ENCODE measurements at places on chromosomes 2 and 18. TPM values are rescaled to one million over a fixed set of nuclear protein-coding genes. Genes with fewer than 3 reads are reported as not detected.

DNA sequence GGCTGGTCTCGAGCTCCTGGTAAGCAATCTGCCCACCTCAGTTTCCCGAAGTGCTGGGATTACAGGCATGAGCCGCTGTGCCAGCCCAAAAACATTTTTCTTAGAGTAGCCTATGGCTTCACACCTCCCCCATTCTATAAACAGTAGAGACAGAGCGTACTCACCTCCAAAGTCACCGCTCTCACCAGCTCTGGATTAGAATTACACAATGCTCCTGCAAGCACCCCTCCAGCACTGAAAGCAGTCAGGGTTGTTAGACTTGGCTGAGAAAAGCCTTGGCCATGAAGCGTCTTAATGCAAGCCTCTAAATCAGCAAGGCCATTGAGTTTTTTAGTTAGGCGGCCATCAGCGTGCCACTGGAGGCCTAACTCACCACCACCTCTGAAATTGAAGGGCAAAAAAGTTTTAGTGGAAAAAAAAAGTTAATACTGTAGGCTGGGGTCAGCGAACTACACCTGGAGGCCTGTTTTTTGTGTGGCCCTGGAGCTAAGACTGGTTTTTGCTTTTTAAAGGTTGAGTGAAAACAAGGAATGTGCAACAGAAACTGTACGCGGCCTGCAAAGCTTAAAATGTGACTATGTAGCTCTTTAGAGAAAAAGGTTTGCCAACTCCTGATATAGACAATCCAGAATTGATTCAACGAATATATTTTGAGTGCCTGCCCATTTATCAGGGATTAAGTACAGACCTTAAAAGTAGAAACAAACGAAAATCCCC lies 34.6 kb downstream of the PREPL start:
- DNase-seq, result no peak

- DNase-seq, result no peak
Observed at GRCh38 chr2:44295633-44296359, 20.5 kb downstream of the SLC3A1 start.

DNA sequence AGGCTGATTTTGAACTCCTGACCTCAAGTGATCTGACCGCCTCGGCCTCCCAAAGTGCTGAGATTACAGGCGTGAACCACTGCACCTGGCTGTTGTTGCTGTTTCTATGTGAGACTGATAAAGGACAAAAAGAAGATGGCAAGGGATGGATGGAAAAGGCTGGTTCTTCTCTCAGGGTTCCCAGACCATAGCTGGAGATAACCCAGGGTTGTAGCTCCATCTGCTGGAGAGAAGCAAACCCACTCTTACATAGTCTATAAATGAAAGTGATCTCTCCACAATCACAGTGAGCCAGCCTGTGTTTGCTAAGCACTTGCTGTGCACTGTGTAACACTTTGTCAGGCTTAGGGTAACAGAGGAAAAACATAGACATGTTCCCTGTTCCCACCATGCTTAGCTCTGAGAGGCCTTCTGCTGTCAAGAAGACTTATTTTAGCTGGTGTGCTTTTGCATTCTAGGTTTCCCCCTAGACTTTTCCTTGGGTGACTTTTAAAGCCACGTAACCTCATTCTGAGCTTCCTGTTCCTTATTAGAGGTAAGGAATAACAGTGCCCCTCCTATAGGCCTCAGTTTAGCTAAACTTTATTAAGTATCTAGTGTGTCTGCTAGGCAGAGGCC lies 49.7 kb downstream of the LIMS1 start:
- no peak for DNase-seq

The SP5 gene
- total RNA-seq, result not detected

The ANKRD30BL gene
- total RNA-seq, result not detected

DNA sequence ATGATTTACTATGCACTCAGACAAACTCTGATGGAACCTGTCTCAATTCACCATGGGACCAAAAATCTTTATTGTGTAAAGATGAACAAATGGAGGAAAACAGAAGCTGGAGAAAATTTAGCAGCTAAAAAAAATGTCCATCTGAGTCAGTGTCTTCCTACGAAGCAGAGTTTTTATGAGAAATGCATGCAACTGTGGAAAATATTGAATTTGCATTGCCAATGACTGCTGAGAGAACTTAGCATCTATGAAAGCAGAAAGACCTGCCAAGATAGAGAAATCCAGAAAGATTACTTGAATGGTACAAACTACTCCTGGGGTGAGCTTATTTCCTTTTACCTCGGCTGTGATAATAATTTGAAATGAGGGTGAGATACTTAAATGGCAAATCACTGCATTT lies 289.7 kb upstream of the GCFC2 start:
- DNase-seq, result no peak

- no peak for DNase-seq
Observed at GRCh38 chr2:26838121-26838906, 9.6 kb upstream of the DPYSL5 start.

The EFEMP1 gene
- not detected for total RNA-seq

The C2orf80 gene
- not detected for total RNA-seq

- DNase-seq, result no peak
Observed at GRCh38 chr2:59029058-59029457, 787.9 kb upstream of the FANCL start.

DNA sequence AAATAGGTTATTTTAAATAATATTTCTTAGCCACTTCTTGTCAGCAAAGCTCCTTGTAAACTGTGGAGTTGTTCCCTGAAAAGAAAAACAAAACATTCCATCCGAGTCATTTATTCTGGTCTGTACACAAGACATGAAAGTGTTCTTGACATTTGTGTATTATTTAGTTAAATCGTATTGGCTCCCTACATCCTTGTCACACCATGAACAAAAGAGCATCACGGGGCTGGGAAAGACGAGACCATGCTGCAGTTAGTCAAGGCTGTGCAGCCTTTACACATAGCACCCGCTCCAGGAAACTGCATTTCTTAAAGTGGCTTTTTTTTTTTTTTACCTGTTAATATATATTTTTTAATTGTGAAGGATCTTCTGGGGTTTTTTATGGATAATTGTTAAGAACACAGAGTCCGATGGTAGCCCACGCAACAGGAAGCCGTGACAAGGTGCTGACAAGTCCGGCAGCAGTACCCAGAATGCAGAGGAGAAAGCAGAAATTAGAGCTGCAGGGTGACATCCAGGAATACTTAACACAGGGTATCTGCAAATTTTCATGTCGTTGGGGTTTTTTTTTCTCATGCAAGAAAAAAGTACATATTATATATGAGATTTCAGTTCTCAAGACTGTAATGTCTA lies 588.4 kb downstream of the ARHGAP15 start:
- DNase-seq, result no peak

DNA sequence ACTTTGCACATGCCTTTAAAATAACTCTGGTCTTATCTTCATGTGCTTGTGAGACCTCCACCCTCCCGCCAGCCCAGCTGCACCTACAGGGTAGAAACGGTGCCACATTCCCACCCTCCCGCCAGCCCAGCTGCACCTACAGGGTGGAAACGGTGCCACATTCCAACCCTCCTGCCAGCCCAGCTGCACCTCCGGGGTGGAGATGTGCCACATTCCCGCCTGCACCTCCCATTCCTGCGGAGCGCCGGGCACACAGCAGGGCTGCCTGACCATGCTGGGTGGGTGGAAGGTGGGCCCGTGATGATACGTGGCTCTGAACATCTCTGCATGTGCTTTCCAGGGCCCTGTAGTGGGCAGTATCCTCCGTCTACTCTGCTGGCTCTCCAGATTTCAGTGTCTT lies 243.7 kb upstream of the PXDN start:
- no peak for DNase-seq

The TUBA4B gene
- not detected for total RNA-seq

DNA sequence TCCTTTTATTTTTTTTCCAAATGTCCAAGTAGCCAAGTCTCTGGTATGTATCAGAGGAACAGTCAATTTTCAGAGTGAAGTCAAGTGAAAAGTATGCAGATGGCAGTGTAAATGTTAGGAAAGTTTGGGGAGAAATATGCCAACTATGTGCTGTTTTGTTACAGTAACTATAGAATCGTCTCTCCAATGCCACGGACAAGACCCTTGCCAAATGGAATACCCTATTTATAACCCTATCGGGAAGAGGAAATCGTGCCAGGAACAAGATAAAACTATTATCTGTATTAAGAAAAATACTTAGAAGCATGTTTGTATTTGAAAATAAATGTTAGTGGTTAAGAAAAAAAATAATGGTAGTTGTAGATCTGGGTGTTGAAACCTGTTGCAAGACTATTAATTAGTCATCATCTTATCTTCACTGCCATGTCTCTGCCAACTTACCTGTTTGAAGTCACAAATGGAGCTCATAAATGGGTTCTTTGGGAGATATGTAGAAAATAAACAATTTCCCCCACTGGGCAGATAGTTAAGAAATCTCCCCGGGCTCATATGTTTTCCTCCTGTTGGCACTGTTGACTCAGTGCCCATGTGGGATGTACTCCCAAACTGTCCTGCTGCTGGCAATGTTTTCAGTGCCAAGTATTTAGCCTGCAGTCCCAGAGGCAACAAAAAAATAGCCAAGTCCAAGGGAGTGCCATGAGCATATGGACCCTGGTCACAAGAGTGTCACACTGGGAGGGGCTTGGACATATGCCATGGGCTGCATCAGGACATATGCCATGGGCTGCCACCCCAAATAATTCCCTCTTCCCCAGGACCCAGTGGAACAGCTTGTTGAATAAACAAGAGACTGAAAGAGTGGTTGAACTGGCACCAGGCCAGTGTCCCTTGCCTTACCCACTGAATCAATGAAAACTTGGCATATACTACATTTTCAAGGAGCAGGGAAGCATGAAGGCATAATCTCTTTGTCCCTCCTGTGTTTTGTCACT lies 366.9 kb downstream of the OSR1 start:
- no peak for DNase-seq

DNA sequence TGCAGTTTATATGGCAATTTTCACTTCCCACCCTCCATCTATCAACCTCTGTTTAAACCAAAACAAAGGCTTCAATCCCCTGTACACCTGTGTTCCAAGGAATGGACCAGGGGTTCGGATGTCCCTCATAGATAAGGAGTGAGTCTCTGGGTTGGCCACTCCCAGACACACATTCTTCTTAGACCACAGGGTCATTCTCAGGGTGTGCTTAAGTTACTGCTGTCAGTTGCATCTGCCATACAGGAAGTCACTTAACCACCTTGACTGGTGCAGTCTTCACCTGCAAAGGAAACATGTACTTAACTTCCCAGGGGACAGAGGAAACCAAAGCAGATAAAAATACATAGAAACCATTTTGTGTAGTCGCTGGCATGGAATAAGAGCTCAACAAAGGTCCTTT lies 151.0 kb upstream of the NDUFV2 start:
- DNase-seq, result no peak

DNA sequence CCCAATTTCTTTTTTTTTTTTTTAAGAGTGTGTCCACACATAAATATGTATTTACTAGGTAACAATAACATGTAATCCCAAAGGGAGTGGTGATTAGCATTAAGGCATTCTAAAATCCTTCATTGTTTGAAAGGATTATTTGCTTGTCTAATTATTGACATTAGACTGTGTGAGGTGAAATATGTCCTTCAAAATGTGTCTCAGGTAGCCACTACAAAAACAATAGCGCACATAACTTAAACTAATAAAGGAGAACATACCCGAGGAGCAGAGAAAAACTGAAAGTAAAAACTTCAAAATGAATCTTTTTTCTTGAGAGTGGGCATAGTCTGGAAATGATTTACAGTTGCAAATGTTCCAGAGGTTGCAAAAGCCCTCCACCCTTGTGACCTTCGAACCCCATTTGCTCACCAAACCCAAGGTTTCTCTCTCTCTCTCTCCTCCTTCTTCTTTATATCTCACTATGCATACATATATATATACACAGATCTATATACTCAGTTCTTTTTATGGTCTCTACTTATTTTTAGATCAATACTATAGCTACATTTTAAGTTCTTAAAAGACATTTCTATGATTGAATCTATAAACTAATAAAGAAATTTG lies 24.4 kb upstream of the FRZB start:
- no peak for DNase-seq

GRCh38 chr2:98282109-98282508 lies 64.1 kb upstream of the CNGA3 start:
- DNase-seq, result no peak

The CIB4 gene
- not detected for total RNA-seq

The POTEJ gene
- not detected for total RNA-seq

DNA sequence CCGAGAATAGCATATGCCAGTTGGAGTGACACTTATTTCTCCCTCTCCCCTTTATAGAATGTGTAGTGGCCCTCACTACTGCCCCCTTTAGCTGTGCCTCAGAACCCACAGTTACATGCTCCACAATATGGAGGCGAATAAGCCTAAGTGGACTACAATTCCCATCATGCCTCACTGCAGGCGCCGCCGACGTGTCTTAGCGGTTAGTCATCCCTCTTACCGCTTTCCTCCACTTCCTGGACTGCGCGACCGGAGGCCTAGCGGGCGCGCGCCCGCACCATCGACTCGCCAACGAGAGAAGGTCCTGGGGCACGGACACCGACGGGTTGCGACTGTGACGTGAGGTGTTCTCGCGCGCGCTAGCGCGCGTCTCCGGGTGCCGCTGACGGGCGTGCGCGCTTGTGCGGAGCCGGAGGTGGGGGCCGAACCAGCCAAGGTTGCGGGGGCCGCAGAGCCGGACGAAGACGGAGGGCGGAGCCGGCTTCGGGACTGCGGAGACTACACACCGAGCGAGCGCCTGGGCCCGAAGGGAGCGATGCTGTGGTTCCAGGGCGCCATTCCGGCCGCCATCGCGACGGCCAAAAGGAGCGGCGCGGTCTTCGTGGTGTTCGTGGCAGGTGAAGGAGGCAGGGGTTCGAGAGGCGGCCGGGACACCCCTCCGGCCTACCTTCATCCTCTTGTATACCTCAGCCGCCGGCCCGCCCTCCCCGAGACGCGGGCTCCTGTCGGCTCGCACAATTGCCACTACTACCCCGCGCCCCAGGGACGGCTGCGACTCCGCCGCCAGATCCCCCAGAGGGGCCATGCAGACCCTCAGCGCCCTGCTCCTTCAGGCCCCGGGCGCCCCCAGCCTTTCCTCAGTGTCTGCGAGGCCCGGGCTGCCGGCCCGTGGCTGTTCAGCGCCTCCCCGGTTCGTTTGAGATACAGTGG lies at the start of gene UBXN4:
UBXN4 (plus strand) TSS at position 461 of the 930 bp plus-strand sequence; CDS start at position 536, 75 bp downstream.
- peak; percentile 97 for DNase-seq

DNA sequence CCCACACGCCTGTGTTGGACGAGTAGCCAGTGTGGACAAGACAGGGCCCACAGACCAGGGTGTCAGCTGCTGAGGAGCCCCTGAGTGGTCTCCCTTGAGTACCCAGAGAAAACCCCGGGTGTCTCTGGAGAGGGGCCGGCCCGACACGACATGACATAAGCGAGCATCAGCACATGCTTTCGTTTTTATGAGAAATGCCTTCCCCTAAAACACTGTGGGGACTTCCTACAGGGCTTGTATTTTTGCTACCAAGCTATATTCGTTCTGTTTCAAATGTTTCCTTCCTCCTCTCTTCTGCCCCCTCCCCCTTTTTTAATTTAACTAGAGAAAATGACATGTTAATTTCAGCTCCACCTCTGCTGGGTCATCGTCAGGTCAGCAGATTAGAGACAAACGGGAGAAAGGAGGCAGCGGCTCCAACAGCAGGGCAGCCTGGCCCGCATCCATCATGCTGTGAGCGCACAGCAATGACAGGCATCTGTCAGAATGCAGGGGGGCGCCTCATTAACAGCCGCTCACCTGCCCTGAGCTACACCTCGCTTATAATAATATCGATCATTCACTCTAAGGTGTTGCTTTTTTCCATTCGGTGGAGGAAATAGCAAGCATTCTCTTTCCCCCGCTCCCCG lies 286.2 kb downstream of the ZNF516 start:
- no peak for DNase-seq
